NCI-H2081 treated with DMSO at 0.1 percent for 48 hours (cell line): ENCODE measurements at places on chromosomes 12 and 14.

DNA sequence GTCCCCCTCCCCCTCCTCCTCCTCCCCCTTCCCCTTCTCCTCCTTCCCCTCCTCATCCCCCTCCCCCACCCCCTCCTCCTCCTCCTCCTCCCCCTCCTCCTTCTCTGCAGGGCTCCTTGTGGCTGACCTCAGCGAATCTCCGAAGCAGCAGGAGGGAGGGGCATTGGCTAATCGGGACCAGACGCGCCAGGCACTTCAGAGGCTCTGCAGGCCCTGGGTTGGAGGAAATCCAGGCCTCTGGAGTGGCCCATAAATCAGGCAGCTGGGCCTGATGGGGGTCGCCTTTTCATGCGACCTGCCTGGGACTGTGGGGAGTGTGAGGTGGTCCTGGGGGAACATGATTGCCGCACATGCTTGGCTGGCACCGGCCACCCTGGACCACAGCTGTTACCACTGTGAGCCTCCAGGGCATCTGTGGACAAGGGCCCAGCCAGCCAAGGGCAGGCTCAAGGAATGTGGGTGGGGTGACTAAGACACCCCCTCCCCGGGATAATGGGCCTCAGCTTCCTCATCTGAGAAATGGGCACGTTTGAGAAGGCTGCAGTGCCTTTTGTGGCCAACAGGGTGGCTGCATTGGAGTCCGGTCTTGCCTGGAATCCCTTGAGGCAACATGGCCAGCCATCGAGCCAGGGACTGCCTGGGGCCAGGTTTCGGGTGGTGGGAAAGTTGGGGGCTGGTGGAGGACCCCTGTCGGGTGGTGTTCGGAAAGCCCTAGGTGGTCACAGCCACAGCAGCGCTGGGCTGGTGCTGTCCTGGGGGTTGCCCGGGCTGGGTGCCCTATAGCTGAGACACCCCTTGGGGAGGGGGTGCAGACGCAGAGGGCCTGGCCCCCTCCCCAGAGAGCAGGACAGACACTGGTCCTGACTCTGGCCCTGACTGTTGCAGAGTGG, 12.0 kb downstream of the KIF26A start:
- no peak for DNase-seq

DNA sequence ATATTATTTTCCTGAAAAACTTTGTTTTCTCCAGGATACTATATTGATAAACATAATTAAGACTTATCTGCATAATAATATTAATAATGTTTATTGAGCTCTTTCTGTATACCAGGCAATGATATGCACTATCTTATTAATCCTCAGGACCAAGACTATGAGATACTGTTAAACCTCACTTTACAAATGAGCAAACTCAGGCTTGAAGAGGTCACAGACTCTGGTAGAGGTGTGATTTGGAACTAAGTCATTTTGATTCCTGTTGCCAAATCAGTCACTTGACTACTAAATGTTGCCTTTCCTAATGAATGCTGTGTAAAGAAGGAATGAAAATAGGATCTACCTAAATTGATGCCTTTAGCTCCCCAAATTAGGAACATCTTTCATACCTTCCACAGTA, 7.3 kb downstream of the SLC39A9 start:
- DNase-seq: no peak

- DNase-seq: no peak
These were observed 95.0 kb downstream of the IRF2BPL start for GRCh38 chr14:76933515-76933914.

- DNase-seq: no peak
These were observed 2.9 kb upstream of the SMOC1 start for GRCh38 chr14:69876221-69876847.

DNA sequence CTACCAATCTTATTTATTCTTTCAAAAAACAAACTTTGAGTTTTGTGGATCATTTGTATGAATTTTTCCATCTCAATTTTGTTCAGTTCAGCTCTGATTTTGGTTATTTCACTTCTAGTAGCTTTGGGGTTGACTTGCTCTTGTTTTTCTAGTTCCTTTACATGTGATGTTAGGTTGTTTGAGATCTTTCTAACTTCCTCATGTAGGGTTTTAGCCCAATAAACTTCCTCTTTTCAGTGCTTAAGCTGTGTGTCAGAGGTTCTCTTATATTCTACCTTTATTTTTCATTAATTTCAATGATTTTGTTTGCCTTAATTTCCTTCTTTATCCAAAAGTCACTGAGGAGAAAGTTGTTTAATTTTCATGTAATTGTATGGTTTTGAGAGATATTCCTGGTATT, 860.4 kb upstream of the FBXO33 start:
- no peak for DNase-seq

DNA sequence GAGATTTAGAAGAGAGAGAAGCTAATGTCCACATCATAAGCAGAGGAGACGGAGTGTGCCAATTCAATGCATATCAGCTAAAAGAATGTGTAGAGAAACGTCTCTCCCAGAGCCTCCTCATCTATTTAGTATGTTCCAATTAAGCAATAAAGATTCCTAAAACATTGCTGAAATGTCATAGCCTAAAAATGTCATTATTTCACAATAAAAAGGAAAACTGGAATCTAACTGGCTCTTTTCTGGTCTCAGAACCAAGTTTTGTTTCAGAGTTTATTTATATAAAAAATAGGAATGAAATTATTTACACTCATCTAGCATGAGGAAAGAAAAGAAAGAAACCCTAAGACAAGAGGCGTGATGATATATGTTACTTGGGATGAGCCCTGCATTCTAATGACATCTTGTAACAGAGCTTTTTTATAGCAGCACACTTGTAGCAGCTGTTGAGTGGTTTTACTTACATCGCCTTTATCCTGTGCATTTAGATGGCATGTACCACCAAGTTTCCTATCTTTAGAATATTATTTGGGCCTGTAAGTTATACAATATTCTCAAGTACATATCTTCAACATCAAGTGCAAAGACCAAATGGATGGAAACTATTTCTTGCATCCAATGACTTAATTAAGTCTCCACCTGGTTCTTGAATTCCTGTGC, 266.3 kb upstream of the PRKD1 start:
- no peak for DNase-seq

GRCh38 chr12:100995771-100996170, 201.2 kb downstream of the ANO4 start:
- no peak for DNase-seq

DNA sequence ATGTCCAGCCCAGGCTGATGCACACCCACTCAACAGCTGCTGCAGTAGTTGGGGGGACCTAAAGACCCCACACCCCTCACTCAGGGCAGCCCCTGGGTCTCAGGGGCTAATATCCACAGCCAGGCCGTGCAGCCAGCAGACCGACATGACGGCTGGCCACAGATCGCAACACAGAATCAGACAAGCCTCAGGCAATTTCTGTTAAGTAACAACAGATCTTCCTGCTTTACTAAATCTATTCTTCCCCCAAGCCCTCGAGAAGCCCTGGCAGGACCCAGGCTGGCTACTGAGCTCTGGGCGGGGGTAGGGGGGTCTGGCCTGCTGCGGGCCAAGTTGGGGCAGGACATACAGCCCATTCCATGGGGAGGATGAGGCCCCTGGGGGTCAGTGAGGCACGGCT, 28.0 kb upstream of the NUDT14 start:
- no peak for DNase-seq

- no peak for DNase-seq
These were observed 707.4 kb upstream of the FBXO33 start for GRCh38 chr14:40139657-40140056.

DNA sequence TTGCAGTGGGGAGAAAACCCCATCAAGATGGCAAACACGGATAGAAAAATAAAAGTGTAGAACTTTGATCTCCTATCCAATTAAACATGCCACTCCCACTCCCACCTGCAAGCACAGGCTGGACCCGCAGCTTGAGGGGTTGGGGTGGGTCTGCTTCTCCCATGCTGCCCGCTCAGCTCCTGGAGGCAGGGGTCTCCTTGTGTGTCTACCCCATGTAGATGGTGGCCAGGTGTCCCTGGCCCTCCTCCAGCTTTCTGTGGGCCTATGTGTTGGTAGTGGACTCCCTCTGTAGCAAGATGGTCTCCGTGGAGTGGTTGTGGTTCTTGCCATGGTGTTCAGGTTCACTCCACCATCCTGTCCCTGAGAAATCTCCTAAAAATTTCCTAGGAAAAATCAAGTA, 23.5 kb upstream of the FGF23 start:
- no peak for DNase-seq

DNA sequence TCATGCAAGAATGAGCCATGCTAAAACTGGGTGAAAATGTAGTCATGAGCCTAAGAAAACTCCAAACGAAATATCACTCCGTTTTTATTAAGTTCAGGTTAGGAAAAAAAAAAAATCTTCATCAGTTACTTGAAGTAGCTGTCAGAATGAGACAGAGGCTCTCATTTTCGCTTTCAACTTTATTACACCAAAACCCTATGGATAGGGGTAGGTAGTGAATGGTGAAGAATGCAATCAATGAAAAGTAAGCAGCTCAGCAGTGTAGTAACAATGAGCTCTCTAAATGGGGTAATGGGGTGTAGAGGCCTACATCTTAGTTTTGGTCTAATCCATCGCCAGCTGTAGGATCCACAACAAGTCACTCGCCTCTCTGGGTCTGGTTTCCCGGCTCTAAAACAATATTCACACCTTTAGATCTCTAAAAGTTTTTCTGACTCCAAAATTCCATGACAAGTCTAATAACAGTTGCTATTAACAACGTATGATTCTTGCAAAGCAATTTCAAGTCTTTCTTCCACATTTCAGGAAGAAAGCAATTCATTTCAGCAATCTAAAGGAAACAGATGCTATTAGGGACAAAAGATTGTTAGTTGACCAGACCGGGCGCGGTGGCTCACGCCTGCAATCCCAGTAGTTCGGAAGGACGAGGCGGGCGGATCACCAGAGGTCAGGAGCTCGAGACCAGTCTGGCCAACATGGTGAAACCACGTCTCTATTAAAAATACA, 1.7 kb downstream of the BTBD7 start:
- DNase-seq: no peak
